ENCODE measurements at places on chromosomes 13 and 19. TPM values are rescaled to one million over a fixed set of nuclear protein-coding genes. Genes with fewer than 3 reads are reported as not detected.

DNA sequence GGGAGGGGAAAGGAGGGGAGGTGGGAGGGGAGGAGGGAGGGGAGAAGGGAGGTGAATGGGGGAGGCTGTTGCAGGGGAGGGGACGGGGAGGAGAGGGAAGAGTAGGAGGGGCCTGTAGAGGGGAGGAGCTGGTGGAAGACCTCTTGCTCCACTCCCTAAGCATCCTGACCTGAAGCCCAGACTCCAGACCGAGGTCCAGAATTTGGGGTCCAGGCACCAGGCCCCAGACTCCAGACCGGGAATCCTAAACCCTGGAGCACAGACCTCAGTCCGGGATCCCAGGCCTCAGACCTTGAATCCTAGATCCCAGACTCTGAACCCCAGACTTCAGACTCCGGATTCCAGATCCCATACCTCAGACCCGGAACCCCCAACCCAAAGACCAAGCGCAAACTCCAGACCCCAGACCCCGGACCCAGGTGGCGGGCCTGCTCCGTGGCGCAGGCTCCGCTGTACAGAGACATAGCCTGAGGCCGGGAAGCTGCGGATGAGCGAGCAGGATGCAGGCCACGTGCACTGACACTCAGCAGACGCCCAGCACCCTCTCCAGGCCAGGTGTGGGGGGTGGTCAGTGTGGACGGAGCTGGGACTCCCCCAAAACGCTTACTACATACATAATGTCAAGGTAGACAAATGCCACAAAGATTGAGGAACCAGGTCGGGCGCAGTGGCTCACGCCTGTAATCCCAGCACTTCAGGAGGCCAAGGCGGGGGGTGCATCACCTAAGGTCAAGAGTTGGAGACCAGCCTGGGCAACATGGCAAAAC lies 710 bp upstream of the BTBD2 start:
- peak; percentile 90 for DNase-seq

DNA sequence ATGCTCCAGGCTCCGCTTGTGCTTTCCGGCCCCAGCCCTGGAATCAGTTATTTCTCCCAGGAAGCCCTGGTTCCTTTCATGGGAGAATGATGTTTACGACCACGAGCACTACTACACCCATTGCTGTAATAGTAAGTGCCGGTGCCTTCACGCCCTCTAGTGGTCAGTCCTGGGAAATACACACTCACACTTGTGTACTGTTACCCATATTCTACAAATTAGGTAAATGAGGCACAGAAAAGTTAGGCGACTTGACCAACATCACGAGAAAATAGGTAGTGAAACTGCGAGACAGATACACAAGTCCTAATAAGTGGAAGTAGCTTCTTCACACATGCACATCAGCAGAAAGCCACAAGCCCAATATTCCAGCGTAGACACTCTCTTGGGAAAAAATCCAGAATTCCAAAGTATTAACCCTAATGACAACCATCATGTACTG lies 21.7 kb downstream of the CEACAM21 start:
- DNase-seq: peak; percentile 66

GRCh38 chr13:25165663-25166062 lies 6.4 kb downstream of the AMER2 start:
- no peak for DNase-seq

DNA sequence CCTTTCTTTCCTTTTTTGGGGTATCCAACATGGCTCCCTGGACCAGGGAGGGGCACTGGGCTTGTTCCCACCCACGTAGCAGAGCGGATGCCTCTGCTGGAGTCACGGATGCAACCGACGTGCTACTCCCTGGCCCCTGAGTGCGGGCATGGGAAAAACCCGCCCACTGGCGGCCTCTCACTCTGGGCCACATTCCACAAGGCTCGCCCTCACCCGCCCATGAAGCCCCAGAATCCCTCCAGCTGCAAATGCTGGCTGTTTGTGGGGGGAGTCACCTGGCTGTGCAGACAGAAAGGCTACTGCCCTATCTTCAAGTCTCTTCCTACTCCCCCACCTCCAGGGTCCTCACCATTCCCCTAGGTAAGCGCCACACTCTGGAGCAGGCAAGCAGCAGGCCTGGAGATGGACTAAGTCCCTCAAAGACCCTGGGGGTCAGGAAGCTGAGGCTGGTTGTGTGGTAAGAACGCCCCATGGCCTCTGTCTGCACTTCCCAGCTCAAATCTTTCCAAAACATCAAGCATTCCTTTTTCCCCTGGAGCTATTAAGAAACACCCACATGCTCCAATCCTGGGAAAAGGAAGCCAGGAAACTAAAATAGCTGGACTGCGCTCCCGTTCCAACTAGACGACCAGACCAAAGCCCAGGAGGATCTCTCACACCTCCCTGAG lies 17.9 kb upstream of the EPHX3 start:
- peak; percentile 96 for DNase-seq

Gene SWSAP1
- 3.0 TPM for total RNA-seq

Gene SIGLECL1
- total RNA-seq: not detected

Gene ZNF20
- 8.3 TPM for total RNA-seq

DNA sequence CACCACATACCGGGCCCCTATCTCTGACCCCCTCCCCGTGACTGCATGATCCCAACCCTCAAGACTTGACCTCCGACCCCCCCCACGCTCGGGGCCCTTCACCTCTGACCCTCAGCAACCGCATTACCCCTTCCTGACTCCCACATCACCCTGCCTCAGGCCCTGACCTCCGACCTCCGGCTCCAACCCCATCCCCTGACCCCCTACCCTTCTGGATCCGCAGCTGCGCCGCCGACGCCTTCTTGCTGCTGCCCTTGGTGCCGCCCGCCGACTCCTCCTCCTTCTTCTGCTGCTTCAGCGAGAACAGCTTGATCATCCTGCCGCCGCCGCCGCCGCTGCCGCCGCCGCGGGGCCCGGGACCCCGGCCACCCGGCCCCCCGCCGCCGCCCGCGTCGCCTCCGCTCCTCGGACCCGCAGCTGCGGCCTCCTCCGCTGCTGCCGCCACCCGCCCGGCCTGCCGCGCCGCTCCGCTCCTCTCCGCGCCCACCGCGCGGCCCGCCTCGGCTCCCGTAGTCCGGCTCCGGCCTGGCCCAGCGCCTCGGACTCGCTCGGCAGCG lies at the start of gene UBE2M:
Gene UBE2M, minus strand, starts transcription at position 546 of the 557 bp plus-strand sequence. Its CDS starts 230 bp downstream, at position 316.
- DNase-seq: no peak

Gene S1PR2
- total RNA-seq: 4.7 TPM

DNA sequence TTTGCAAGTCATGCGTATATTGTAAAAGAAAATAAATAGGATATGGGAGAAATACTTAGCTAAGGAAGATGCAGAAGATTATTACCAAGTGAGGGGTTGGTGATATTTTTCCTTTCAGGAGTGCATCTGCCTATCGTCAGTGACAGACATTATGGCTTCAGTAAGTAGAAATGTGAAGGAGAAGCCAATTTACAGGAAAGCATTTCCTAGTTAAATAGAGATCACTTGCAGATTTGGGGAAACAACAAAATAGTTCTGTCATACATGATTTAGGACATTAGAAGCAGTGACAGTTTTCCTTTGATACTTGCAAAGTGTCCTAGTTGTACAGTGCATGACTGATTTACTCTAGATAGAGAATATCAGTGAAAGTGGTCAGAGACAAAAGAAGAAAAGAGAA lies 747.8 kb upstream of the KLHL1 start:
- no peak for DNase-seq

- no peak for DNase-seq
These were observed 146.6 kb downstream of the CDK8 start for GRCh38 chr13:26400545-26400944.

Gene PTPRH
- total RNA-seq: 5.4 TPM

DNA sequence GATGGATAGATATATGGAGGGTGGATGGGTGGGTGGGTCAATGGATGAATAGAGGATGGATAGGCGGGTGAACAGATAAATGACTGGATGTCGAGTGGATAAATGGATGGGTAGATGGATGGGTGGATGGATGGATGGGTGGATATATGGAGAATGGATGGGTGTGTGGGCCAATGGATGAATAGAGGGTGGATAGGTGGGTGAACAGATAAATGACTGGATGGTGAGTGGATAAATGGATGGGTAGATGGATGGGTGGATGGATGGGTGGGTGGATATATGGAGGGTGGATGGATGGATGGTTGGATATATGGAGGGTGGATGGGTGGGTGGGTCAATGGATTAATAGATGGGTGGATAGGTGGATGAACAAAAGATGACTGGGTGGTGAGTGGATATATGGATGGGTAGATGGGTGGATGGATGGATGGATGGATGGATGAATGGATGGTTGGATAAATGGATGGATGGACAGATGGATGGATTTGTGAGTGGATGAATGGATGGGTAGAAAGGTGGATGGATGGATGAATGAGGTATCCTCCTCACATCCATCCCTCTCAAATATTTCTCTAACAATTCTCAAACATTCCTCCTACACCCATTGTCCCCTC lies 21.0 kb downstream of the AXL start:
- no peak for DNase-seq

- no peak for DNase-seq
These were observed 550.7 kb upstream of the SLITRK5 start for GRCh38 chr13:87120476-87120875.

DNA sequence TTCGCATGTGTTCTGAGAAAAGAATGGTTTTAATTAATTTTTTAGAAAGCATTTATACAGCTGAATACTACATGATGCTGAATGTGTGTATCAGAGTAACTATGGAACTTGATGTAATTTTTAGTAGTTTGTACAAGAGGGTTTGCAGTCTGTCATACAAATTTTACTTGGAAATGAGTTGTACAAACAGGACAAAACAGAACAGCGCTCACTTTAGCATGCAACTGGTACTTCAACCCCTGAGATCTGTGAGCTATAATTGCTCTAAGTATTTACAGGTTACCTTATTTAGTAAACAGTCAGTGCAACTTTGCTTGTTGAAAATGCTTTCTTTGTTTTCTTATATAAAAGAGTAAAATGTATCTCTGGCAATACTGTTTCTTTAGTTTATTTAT lies 706 bp downstream of the TNFRSF19 start:
- peak; percentile 55 for DNase-seq

DNA sequence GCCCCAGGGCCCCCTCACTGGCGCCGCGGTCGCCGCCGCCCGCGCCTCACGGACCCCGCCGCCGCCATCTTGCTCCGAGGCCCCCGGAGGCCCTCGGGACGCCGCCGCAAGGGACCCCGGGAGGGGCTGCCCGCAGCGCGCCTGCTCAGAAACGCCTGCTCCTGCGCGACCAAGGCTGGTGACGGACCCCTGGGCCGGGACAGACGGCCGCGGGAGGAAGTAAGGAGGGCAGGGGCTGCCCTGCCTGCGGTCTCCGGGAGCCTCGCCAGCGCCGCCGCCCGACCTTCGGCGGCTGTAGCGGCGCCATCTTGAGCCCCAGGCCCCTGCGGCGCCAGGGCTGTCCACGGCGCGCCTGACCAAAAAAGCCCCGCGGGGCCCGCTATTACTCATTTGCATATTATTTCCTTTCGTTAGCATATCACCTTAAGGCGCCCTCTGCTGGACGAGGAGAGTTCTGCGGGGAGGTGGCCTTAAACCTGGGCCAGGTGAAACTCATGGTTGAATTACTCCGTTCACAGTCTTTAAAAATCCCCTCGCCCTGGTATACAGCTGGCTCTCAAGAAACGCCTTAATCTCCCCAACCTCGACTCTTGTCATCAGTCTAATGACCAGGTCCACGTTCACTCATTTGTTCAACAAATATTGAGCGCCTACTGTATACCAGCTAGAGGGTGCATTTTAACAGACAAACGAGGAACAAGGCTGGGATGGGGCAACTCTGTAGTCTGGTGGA lies at the start of gene REXO1:
Gene REXO1, minus strand, starts transcription at position 85 of the 733 bp plus-strand sequence. CDS start 125 bp downstream, outside the sequence.
- DNase-seq: peak; percentile 90

Gene KLK5
- total RNA-seq: not detected

DNA sequence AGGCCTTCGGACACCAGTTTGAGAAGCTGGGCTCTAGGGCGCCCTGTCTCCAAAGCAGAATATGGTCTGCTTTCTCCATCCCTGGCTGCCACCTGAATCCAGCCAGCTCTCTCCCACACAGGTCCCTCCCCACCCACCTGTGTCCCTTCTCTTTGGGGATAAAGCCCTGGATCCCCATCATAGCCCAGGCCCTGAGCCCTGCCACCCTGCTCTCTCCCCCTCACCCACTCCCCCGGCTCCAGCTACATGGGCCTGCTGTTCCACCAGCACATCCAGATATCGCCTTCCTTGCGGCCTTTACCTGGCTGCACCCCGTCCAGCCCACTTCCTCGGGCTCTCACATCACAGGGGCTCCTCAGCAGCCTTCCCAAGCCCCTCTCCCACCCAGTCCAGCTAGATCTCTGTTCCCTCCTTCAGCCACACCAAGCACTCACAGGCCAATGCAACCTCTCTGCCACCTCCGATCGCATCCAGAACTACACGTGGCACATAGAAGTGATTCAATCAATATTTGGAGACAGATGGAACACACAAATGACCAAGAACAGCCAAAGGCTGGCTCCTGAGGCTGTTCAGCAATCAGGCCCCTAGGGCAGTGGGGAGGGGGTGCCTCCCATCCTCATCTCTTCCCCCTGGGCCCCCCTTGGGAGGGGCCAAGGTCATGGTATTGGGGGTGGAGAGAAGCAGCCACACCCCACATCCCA lies 7.6 kb downstream of the AKT2 start:
- DNase-seq: no peak

GRCh38 chr19:49080392-49080791 lies 4.9 kb upstream of the SNRNP70 start:
- DNase-seq: no peak

All from RPMI7951 (cell line).